ENCODE measurements at places on chromosomes 12 and 14.

DNA sequence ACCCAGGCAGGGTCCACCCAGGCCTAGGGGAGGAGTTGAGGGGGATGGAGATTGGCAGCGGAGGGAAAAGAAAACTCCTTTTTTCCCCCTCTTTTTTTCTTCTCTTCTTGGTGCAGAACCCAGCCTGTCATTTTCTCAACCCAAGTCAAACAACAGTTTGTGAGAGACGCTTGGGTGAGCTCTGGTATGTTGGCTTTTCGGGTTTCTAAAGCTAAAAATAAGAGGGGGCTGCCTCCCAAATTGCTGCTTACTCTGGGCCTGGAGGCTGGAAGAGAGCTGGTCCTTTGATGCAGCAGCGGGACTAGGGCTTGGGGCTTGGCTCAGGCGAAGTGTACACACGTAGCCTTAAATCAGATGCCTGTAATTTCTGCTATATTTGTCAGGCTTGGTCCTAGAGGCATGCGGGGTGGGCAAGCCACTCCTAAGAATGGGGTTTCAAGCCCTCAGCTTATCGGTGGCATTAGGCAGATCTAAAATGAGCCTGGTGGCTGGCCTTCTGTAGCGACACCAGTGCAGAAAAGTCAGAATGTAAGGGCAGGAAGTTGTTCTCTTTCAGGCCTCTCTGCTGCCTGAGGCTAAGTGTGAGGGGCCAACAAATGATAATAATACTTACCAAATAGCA is 816 bp upstream of the SLC8A3 start:
- DNase-seq, result no peak

DNA sequence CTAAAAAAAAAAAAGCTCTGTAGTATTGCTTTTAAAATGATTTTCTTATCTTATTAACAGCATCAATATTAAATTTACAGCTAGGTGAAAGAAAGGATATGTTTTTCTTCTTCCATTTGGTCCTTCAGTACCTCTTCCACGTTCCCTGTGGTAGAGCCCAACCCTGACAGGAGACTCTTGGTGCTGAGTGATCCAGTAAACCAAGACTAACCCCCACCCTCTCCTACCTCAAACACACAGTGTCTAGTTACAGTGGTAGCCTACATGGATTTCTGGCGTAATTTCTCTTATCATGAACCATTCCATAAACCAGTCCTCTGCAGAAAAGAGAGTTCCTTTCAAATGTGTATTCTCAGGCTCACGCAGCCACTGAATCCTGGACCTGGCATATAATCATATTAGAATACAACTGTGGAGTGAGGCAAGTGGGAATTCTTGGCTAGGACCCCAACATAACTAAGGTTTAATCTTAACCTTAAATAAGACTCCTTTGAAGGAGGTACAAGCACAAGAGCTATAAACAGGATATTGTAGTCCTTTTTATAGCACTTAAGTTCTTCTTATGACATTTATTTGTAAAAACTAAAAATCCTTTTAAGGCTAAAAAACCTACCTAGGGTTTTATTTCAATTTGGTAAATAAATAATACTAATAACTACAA is 27.1 kb downstream of the TXNRD1 start:
- no peak for DNase-seq

DNA sequence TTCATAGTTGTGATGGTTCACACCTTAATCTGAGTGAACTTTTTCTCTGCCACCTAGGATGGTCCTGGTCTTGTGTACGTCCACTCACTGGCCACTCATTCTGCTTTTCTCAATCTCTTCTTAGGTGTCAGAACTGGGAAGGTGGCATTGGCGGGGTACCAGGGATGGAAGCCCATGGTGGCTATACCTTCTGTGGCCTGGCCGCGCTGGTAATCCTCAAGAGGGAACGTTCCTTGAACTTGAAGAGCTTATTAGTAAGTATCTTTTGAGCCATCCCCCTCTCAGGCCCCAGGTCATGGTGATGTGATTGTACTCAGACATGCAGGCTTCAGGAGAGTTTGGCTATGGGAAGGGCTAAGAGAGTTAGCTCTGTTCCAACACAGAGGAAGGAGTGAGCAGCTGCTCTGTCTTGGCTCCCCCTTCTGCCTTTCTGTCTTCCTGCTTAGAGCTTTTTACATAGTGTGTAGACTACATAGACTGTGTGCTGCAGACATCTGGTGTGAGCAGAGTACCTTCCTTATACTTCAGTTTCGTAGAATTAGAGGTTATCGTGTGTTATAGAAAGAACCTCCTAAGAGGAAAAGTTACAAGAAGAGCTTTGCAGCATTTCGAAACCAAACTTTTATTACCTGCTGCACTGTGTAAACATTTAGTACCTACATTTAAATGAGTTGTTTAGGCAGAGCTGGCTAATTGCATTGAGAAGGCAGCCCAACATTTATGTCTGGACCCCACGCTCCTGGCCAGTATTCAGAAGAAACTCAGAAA is 54.2 kb downstream of the FNTB start:
- DNase-seq, result no peak

GRCh38 chr14:49691031-49691430 is 1.9 kb upstream of the KLHDC1 start:
- DNase-seq, result no peak

GRCh38 chr12:47823422-47824086 is 3.9 kb upstream of the HDAC7 start:
- DNase-seq, result no peak

- no peak for DNase-seq
Observed at GRCh38 chr12:100404769-100405407, 48.0 kb downstream of the SLC17A8 start.

GRCh38 chr12:117189725-117190209 is 503 bp downstream of the FBXO21 start:
- DNase-seq, result no peak

DNA sequence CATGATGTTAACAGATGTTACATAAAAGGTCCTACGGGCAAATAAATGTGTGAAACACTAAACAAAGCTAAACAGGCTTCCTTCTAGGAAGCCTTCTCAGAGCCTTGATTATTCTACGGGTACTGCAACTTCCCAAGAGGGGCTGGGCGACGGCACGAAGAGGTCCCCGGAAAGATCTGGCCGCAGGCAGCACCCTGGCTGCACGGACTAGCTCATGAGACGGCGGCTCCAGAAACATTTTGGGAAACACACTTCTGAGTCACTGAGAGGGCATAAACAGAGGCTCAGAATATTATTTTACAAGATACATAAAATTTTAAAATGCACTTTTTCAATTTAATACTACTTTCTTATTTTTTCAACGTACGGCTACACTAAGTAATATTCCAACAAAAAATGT is 19.4 kb downstream of the STX2 start:
- no peak for DNase-seq

DNA sequence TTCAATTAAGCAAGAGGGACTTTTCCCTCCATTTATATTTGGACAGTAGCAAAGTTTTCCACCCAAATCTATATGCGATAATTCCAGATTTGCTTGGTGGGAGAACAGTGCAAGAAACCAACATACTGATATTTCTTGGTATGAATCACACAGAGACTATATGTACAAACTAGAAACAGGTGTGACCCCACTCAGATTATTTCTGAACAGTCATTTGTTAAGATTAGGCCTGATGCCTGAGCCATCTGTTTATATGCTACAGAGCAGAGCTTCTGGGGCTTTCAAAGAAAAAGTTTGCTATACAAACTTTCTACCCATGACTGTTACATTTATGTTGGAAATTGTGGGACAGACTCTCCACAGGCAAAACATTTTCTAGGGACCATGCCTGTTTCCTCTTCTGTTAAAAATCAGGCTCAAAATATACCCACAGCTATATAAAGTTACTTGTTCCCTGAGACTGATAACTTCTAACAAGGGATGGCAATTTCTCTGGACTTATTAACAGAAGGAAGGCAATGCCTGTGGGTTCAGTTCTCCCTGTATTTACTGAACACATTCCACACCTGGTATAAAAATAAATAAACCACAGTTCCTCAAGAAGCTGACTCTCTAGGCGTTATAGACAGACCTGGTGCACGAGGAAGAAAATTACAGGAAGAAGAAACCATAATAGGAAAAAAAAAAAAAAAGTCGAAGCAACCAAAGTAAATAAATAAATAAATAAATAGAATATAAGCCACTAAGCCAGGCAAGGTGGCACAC is 8.0 kb downstream of the PTPN21 start:
- no peak for DNase-seq

GRCh38 chr12:125902991-125903390 is 837.8 kb downstream of the AACS start:
- DNase-seq, result no peak

- DNase-seq, result no peak
Observed at GRCh38 chr12:10771132-10771733, 31.2 kb downstream of the TAS2R7 start.

DNA sequence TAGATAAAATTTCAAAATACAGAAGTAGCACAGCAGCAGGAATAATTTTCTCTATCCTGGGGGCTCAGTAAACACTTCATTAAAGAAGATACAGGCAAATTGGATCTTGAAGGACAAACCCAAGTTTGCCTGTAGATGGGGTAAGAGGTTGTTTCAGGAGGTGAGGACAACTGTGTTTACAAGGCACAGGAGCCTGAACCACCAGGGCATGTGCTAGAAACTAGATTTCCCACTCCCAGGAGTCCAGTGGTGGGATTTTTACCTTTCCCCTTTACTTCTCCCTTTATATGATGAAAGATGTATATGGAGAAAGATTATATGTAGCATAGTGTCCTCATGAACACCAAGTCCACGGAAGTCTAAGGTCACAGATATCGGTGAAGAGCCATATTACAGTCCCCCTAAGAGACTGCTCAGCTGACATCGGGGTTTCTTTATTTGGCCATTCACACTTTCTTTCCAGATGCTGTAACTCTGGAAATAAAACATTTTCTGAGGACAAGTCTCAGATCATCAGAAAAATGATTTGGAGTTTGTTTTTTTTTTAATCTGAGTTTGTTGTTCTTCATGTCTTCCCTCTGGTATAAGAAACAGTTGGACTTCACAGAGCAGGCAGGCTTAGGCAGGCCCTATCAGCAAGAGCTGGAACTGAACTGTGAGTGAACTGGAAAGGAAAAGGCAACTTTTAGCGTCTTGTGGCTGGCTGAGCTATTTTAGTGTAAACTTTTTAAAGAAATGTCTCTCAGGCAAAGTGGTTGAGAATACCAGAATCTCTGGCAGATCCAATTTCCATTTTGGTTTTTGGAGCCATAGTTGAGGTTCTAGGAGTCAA is 8.0 kb upstream of the EVL start:
- no peak for DNase-seq

GRCh38 chr12:113242026-113242418 is 20.8 kb downstream of the TPCN1 start:
- DNase-seq, result no peak

DNA sequence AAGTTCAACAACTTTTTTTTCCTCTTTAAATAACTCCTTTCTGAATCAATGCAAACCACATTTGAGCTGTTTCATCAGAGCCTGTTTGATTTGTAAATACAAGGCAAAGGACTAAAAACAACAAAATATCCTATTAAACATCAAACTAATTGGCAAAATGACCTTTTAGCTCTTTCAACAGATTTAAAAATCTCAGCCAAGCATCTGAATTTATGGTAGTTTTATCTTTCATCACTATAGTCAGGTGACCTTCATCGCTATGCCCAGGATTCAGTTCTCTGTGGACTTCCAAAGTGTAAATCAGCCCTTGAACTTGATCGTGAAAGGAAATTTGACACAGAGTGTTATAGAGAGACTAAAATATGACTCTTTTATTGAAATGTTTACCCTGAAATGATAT is 1554.5 kb upstream of the FLRT2 start:
- DNase-seq, result no peak

- DNase-seq, result no peak
Observed at GRCh38 chr14:94888121-94888520, 118.2 kb upstream of the GSC start.

GRCh38 chr12:13452955-13453570 is 256.5 kb downstream of the EMP1 start:
- no peak for DNase-seq

- no peak for DNase-seq
Observed at GRCh38 chr14:69133206-69134125, 19.5 kb downstream of the DCAF5 start.

GRCh38 chr14:54922598-54922997 is 20.0 kb upstream of the GCH1 start:
- DNase-seq, result no peak

DNA sequence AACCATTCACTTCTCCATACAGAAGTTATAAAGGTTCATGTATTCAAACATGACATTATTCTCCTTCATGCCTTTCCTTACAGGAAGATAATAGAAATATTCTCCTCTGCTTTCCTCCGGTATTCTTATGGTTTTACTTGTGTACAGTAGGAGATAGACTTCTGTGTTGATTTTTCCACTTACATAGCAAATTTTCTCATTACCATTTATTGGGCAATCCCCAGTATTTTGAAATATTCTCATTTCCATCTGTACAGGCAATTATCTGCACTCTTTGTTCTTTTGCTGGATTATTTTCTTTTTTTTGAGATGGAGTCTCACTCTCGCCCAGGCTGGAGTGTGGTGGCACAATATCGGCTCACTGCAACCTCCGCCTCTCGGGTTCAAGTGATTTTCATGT is 11.0 kb downstream of the PXMP2 start:
- no peak for DNase-seq

DNA sequence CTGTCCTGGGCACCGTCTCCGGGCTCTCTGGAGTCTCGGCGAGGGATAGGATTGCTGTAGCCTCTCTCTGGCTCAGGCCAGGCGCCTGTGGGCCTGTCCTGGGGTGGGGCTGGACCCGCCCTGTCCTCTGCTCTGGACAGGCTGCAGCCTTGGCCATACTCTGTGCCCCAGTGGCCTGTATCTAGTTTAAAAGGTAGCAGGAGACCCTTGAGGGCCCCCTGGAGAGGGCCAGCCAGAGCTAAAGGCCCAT is 1.8 kb downstream of the KIF26A start:
- no peak for DNase-seq

DNA sequence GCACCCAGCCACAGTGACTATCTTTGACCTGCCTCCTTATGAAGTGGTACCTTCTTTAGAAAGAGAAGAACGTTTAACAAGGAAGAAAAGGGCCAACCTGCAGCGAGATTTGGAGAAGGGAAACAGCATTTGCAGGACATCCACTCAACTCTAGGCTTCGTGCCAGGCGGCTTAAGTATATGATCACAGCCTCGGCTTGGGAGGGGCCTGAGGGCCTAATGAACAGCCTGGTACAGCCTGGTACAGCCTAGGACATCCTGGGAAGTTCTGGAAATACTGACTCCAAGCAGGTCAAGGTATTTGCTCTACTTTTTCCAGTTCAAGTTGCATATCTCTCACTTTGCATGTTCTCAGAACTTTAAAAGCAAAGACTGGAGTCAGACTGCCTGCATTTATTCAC is 16.1 kb downstream of the HCAR2 start:
- DNase-seq, result no peak

GRCh38 chr14:100148837-100149731 is 10.4 kb downstream of the DEGS2 start:
- DNase-seq, result no peak

GRCh38 chr12:100185361-100185894 is 15.2 kb upstream of the ACTR6 start:
- peak; percentile 15 for DNase-seq

DNA sequence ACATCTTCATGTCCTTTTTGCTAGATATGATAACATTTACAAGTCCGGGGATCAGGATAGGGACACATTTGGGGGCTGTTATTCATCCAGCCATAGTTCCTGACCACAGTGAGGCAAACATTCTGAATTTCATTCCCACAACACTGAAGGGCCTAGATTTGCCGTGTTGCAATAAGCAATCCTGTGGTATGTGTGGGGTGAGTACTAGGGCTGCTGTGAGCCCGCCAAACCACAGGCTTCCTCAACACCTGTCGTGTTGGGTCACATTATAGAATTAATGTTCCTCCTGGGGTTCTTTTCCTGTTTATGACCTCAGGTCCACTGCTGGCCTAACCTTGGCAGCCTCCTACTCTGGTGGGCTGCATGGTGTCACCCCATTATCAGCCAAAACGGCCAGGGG is 119.2 kb downstream of the TBC1D30 start:
- no peak for DNase-seq

All from anterior cingulate cortex (tissue), 58 donors.